HuH-7.5 (cell line): ENCODE measurements at places on chromosomes 7 and 10.

DNA sequence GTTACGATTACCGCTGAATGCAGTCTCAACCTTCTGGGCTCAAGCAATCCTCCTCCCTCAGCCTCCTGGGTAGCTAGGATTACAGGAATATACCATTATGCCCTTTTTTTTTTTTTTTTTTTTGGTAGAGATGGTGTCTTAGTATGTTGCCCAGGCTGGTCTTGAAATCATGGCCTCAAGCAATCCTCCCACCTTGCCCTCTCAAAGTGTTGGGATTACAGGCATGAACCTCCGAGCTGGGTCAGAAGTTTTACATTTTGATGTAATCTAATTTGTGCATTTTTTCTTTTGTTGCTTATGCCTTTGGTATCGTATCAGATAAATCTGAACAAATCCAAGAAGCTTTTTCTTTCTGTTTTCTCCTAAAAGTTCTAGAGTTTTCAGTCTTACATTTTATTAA, 87.4 kb downstream of the EPC1 start:
- DNase-seq, result no peak

DNA sequence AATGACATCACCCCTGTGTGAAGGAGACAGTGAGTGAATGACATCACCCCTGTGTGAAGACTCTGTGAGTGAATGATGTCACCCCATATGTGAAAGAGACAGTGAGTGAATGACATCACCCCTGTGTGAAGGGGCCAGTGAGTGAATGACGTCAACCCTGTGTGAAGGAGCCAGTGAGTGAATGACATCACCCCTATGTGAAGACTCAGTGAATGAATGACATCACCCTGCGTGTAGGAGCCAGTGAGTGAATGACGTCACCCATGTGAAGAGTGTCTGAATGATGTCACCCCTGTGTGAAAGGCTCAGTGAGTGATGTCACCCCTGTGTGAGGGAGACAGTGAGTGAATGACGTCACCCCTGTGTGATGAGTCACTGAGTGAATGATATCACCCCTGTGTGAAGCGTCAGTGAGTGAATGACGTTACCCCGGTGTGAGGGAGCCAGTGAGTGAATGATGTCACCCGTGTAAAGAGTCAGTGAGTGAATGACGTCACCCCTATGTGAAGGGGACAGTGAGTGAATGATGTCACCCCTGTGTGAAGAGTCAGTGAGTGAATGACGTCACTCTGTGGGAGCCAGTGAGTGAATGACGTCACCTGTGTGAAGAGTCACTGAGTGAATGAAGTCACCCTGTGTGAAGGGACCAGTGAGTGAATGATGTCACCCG, 478.1 kb downstream of the PTPRN2 start:
- DNase-seq, result no peak

GRCh38 chr7:23292623-23293022, 6.5 kb upstream of the MALSU1 start:
- DNase-seq, result no peak

GRCh38 chr10:69180525-69181204, 631 bp downstream of the SUPV3L1 start:
- DNase-seq, result no peak

GRCh38 chr7:84677117-84677732, 482.6 kb upstream of the SEMA3A start:
- DNase-seq, result no peak

GRCh38 chr10:43083764-43084163, 6.9 kb downstream of the RET start:
- DNase-seq, result no peak
